ENCODE measurements at places on chromosomes 4 and X.

GRCh38 chr4:188867796-188868195 lies 728.6 kb downstream of the TRIML1 start:
- DNase-seq: no peak

DNA sequence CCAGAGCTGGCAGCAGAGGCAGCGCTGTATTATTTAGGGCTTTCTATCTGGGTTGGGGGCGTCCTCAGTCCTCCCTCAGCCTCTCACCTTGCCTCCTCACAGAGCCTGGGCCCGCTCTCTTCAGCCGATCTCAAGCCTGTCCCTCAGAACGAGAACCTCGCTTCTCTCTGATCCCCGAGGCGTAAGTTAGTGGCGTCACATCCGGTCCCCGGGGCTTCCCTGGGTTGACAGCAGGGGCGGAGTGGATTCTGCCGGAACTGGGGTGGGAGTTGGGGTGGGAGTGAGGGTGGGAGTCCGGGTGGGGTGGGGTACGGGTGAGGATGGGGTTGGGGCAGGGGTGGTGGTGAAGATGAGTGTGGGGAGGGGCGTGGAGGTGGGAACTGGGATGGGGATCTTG lies at the start of gene MAGEA10:
Gene MAGEA10, minus strand, starts transcription at position 190 of the 397 bp plus-strand sequence. CDS start 2,957 bp downstream, outside the sequence.
- no peak for DNase-seq

DNA sequence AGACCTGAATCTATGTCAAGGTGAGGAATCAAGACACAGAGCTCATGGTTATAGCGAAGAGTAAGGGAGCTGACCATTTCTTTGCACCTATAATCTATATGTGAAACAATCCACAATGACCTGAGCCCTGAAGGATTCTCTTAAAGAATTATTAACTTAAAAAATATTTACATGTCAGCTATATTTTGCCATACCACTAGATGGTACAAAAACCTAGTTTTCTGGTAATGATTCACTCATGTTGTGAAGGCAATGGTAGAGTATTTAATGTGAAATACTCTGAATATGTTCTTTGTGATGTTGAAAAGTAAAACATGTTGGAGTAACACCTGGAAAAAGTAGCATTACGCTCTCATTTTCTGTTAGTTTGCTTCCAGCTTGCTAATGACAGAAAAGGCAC lies 40.0 kb downstream of the VGLL1 start:
- no peak for DNase-seq

DNA sequence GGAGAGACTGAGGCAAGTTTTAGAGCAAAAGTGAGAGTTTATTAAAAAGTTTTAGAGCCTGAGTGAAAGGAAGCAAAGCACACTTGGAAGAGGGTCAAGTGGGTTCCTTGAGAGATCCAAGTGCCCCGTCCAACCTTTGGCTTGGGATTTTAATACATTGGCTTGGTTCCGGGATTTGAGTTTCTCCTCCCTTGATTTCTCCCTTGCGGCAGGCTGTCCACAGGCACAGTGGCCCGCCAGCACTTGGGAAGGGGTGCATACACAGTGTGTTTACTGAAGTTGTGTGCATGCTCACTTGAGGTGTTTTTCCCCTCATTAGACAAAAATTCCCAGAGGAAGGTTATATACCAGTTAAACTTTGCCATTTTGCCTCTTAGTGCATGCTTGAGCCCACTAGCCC lies 333.5 kb downstream of the PCDH18 start:
- no peak for DNase-seq

DNA sequence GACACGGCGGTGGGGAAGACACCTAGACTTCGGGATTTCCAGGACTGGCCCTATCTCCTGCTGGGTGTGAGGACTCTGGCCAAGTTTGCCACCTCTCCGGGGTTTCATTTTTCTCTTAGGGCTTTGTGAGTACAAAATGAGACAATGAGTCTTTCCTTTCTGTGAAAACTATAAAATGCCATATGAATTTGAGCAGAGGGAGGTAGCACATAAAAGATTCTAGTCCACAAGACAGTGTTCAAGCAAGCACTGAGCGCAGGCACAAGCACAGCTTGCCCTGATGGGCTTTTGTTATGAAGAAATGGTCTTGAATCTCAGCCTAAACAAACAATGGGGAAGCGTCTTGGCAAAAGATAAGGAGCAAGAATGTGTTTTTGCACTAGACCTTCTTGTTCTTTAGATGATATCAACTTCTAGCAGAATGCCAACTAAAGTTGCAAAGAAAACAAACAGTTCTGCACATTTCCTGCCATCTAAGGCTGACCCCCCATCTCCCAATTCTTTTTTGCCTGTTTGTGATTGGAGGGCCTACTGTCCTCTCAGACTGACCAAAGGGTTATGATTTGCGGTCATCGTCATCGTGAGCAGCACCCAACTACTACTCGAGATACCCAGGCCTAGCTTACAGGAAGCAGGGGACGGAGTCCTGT lies 73.0 kb upstream of the ZNF518B start:
- DNase-seq: peak; percentile 79

DNA sequence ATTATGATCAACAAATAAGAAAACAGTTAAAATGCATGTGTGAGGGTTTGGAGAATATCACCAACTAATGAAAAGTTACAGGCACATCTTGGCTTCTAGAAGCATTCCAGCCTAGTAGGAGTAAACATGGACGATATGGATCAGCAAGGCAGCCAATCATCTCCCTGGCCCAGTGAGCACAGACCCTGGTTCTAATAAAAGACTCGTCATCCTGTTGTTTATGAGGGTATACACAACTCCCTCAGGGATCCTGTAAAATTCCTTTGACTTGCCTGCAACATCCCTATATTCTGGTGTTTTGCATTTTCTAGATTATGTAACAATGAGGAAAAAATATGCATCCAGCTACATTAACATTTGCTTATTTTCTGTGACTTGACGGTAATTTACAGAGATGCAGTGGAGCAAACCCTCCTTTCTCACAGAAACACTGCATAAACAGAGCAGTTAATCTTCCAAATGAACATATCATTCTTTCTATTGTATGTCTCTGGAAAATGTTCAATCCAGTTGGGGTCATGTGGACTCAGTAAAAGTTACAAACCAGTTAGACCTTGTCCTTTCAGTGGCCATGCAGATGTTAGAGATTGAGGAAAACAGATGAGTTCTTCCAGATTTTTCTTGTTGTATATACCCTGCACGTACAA lies 88.9 kb upstream of the NDP start:
- peak; percentile 4 for DNase-seq

DNA sequence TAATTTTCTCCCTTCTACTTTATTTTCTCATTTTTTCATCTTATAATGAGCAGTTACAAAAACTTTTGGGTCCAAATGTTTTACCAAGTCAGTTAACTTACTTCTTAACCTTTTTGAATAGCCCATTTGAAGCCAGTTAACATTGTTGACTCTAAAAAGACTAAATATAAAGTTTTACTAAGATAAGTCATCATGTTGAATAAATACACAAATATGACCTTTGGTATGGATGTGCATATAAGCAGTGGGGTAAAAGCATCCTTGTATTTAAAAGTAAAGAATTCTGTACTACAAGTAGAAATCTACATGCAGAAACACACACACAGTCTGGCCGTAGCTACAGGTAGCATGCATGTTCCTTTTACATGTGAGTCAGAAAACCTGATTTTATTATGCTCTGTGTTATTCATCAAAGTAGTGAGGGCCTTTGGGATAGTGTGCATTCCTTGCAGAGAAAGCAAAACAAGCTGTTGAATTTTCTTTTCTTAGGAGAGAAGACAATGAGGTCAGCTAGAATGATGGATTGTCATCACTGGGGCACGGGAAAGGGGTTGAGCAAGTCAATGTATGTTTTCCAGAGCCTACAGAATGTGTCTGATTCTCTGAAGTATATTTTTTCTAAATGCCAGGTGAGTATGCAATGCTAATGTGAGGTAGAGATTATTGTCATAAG lies 533.2 kb upstream of the AGA start:
- DNase-seq: no peak

GRCh38 chr4:186805020-186805820 lies 81.6 kb upstream of the FAT1 start:
- DNase-seq: no peak

DNA sequence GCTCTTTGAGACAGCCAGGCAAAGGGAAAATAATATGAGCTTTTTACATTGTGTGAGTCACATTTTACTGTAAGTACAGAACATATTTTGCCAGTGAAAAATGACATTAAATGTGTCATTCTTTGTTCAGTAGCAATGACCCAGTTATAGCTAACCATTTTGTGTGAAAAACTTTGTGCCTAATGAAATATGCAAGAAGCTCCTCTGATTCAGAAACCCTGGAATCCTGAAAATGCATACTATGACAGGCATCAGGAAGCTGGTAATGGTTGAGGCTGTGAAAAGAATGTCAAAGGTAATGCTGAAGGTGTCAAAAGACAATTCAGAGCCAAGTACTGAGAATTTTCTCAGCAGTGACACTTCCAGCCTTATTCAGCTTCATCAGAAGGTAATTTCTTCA lies 549.5 kb upstream of the SMIM31 start:
- no peak for DNase-seq

- DNase-seq: no peak
Observed at GRCh38 chr4:175998782-175999181, 66.9 kb upstream of the WDR17 start.

DNA sequence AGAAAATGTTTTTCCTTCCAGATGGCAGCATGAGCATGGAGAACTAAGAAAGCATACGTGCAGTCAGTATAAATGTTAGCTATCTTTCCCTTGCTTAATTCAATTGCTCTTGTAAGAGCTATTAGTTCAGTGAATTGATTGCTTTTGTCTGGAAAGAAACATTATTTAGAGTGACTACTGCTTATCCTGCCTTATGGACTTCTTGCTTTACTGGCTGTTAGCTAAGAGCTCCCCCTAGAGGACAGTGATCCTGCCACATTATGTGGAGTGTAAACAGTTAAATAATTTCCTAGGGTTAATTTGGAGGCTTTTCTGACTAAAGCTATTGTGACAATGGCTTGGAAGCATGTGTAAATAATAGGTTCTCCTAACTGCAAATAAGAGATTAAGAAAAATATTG lies 1402.4 kb downstream of the FAM133A start:
- no peak for DNase-seq

GRCh38 chr4:8301851-8302730 lies 32.5 kb downstream of the HTRA3 start:
- no peak for DNase-seq

Measured in prostate gland (tissue), 2 donors.